ENCODE measurements at places on chromosomes 2 and 18.

- DNase-seq: peak; percentile 61
Measured at GRCh38 chr2:207474863-207475485, 54.8 kb upstream of the CREB1 start.

GRCh38 chr2:182117196-182117595 lies 131.5 kb downstream of the PPP1R1C start:
- DNase-seq: no peak

DNA sequence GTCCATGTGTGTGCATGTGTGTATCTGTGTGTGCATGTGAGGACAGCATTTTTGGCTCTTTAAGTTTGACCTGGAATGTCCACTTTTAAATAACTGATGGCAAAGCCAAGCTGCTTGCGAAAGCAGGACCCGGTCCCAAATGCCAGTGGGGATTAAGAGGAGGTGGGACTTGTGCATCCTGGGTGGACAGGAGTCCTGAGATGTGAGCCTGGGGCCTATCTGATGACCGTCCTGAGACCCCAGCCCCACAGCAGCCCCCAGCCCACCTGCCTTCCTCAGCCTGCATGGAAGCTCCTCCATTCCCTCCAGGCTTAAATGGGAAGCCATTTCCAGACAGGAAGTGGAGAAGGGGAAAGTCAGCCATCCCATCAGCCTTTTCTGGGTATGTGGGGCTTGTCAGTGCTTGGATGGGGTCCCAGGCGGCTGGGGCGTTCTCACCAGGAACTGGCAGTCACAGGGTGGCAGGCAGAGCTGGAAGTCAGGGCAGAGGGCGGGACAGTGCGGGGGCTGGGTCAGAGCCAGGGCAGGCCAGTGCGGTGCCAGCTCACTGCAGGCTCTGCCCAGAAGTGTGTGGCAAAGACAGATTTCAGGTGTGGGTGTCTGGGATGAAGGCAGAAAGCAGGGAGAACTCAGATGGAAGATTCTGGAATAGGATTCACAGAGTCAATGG lies 117.8 kb downstream of the ACKR3 start:
- no peak for DNase-seq

DNA sequence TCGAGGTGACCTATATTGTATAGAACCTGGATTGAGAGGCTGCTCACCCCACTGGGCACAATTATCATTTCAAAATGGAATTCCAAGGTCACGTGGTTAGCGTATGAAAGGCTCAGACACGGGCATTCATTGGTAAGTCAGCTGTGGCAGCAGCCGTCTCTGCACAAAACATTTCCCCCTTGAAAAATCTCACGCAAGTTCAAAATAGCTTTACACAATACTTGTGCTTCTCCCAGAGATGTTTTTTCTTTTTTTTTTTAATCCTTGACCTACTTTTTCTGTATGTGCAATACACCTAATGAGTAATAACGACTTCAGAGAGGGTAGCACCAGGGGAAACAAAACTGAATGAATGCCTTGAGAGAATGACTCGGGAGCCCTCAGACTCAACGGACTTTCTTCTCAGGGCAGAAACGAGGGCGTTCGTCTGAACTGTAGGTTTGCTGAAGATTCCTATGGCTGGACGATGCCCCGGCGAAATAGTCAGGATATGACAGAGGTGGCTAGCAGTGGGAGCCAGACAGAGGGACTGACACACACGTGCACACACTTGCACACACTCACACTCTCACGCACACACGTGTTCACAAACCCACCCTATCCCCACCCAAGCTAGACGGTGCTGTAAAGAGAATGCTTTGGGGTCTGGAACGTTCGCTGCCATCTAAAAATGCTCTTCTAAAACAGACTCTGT lies 77.8 kb downstream of the PDCL3 start:
- DNase-seq: peak; percentile 14

- DNase-seq: no peak
Measured at GRCh38 chr2:156466739-156467405, 30.7 kb downstream of the GPD2 start.

- no peak for DNase-seq
Measured at GRCh38 chr18:6444466-6445228, 29.9 kb upstream of the L3MBTL4 start.

- DNase-seq: no peak
Measured at GRCh38 chr2:31083234-31083993, 54.8 kb downstream of the GALNT14 start.

- DNase-seq: no peak
Measured at GRCh38 chr2:106356291-106356690, 111.9 kb downstream of the RGPD3 start.

- no peak for DNase-seq
Measured at GRCh38 chr2:115369400-115369799, 927.0 kb downstream of the DPP10 start.

GRCh38 chr18:24014986-24015638 lies 558 bp downstream of the TTC39C start:
- DNase-seq: peak; percentile 69

- DNase-seq: no peak
Measured at GRCh38 chr2:152106464-152106863, 7.6 kb upstream of the CACNB4 start.

- no peak for DNase-seq
Measured at GRCh38 chr2:26702025-26702424, 9.5 kb downstream of the KCNK3 start.

DNA sequence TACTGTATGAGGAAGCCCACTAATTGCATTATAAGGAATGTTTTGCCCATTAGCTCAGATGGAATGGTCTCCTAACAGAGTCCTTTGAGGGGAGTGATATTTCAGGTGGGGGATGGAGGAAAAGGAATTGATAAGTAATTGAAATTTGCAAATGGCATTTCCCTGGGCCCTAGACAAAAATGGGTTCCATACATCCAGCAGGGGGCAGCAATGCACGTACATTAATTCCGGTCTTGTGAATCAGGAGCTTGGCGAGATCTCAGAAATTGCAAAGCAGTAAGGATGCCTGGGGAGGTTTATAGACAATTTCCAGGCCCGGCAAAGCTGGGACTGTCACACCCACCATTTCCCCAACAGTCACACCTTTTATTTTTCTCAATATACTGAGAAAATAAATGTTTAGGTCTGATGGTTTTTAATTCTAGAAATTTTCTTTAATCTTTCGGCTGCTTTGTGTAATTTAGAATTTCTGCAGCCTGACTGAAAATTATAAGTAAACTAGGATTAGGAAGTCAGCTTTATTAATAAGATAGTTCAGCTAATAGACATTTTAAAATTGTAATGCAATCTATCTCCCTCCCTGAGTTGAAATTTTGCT lies 122.8 kb downstream of the LYPD1 start:
- peak; percentile 16 for DNase-seq

- no peak for DNase-seq
Measured at GRCh38 chr2:14185906-14186305, 446.6 kb upstream of the LRATD1 start.

DNA sequence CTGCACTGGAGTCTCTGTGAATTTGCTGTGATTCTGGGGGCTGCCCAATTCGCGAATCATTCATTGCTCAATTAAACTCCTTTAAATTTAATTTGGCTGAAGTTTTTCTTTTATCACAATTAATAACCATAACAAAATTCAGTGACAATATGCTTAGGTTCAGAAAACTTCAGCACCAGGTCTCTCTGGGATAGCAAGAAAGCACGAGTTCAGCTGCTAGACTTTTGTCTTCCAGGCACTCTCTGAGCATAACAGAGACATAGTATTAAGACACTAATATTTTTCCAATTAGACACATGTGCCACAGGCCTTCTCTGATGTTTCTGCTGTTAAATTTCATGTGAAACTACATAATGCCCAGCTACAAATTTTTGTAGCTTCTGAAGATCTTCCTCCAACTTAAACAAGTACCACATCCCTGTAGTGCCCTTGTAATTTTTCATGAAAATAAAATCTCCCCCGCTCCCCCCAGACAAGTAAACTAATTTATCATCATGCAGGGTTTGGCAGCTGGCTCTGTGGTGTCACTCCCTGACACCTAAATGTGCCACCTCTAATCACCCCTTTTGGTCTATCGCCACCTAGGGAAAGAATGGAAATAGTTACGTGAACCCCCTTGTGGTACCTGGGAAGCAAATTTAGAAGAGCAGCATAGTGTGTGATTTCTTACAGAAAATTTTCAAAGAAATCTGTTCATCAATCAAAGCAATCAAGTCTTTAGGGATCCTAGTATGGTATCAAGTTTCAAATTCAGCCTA lies 94.1 kb downstream of the CSRNP3 start:
- no peak for DNase-seq

DNA sequence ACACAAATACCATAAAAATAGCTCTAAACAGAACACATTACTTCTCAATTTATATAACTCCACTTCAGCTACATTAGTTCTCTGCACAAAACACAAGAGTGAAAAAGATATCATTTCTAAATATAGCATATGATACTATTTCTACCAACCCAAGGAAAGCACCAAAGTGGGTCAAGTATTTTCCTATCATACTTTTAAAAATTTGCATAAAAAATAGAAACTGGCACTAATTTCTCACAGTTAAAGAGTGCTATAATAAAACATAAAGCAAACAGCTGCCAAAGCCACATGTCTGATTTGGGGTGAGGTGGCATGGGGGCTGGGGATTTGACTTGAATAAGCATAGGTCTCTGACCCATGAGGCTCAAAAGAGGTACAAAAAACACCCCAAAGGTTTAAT lies 61.5 kb downstream of the BARD1 start:
- DNase-seq: no peak

DNA sequence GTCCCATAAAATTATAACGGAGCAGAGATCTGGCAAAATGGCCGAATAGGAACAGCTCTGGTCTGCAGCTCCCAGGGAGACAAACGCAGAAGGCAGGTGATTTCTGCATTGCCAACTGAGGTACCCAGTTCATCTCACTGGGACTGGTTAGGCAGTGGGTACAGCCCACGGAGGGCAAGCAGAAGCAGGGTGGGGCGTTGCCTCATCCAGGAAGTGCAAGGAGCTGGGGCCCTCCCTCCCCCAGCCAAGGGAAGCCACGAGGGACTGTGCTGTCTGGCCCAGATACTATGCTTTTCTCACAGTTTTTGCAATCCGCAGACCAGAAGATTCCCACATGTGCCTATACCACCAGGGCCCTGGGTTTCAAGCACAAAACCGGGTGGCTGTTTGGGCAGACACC lies 22.8 kb downstream of the ICA1L start:
- peak; percentile 16 for DNase-seq

- no peak for DNase-seq
Measured at GRCh38 chr18:68509902-68510301, 205.0 kb downstream of the TMX3 start.

- no peak for DNase-seq
Measured at GRCh38 chr2:127593228-127594115, 52.5 kb upstream of the GPR17 start.

DNA sequence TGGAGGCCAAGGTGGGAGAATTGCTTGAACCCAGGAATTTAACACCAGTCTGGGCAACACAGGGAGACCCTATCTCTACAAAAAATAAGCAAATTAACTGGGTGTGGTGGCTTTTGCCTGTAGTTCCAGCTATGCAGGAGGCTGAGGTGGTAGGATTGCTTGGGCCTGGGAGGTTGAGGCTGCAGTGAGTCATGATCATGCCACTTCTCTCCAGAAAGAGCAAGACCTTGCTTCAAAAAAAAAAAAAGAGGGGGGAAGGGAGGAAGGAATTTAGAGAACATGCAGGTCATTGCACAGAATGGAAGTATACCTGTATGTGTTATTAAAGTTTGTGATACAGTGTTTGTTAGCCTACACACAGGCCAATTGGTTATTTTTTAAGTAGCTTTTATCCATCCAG lies 25.8 kb downstream of the PKP4 start:
- no peak for DNase-seq

- no peak for DNase-seq
Measured at GRCh38 chr2:66794551-66794950, 359.6 kb downstream of the MEIS1 start.

GRCh38 chr18:22279741-22280452 lies 110.5 kb downstream of the GATA6 start:
- no peak for DNase-seq

DNA sequence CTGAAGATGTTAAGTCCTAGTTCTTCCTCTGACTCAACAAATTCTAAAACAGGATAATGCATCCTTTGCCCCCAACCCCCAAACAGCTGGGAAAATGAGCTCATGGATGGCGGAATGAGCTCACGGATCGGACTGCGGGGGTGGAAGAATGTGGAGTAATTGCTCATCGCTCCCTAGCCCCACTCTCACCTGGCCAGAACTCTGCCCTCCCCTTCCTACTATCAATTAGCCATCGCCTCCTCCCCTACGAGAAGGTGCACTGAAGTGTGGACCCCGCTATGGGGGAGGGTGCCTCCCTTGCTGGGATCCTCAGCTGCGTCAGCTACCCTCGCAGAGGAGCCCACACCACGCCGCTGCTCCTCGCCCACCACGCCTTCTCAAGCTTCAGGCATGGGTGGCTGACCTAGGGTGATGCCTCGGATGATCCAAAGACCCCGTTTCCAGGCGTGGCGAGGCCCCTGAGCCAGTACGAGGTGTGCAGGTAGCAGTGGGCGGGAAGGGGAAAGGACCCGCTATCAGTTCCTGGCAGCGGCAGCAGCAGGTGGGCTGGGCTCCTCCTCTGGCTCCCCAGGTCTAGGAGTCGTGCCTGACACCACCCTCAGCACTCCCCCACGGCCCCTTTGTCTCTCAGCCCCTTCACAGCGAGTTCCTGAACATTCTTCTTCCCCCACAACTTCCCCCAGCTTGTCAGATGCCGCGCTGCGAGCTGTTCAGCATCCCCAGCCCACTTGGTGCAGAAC lies 82.1 kb upstream of the POMC start:
- DNase-seq: no peak

- no peak for DNase-seq
Measured at GRCh38 chr2:37583867-37584266, 87.6 kb downstream of the CDC42EP3 start.

DNA sequence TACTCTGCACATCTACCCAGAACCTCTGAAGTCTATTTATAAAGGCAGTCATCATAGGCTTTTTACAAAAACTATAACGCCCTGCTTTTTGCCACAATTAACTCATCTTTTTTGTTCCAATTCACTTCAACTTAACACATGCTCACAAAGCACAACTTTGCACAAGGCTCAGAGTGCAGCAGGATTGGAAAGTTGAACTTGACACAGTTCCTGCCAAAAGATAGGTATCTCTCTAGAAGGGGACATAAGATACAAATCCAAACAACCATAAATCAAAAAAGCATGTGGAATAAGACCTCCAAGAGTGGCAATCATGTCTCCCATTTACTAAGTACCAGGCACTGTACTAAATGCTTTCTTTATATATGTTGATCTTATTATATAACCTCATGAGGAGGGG lies 36.2 kb downstream of the RPL37A start:
- DNase-seq: no peak

- DNase-seq: no peak
Measured at GRCh38 chr2:123606631-123607030, 418.5 kb upstream of the CNTNAP5 start.

DNA sequence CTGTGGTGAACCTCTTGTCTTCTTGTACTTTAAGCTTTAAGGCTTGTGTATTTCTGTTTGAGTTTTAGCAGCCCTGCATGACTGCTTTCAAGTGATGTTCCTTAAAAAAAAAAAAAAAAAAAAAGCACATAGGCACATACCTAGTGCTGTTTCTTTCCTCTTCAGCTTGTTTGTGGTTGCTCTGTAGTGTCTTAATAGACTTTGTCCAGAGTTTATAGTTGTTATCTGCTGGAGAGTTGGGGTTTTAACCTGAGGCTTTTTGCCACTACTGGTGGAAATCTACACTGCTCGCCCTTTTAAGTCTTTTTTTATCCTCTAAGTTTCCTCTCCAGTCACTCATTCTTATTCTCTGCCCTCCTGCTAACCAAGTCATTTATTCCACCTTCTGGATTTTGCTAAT lies 34.5 kb downstream of the AGFG1 start:
- DNase-seq: no peak

All from CD4-positive, alpha-beta T cell treated with Interleukin-6 for 4 hours (primary cell).